Activated naive CD8-positive, alpha-beta T cell treated with anti-CD3 and anti-CD28 coated beads for 36 hours (primary cell): ENCODE measurements at places on chromosomes 12 and 14. TPM values are rescaled to one million over a fixed set of nuclear protein-coding genes. Genes with fewer than 3 reads are reported as not detected.

- no peaks in the 10 kb centered on the region for H3K36me3 ChIP-seq
- DNase-seq, result no peak
- no peak overlapping the region for H3K4me3 ChIP-seq
- H3K27me3 ChIP-seq, result no peaks in the 10 kb centered on the region
- H3K4me1 ChIP-seq, result peaks cover 3% of the 10 kb centered on the region
- no peak overlapping the region for H3K27ac ChIP-seq
Measured at GRCh38 chr12:66596199-66596598, 82.7 kb downstream of the GRIP1 start.

Gene TOGARAM1
- total RNA-seq, result 6.2 TPM

GRCh38 chr12:58186914-58187313 lies 245.5 kb downstream of the ATP23 start:
- no peak overlapping the region for H3K4me3 ChIP-seq
- DNase-seq, result no peak
- H3K36me3 ChIP-seq, result no peaks in the 10 kb centered on the region
- no peaks in the 10 kb centered on the region for H3K4me1 ChIP-seq
- no peak overlapping the region for H3K27ac ChIP-seq
- H3K27me3 ChIP-seq, result peaks cover 3% of the 10 kb centered on the region

GRCh38 chr12:117072106-117072505 lies 27.1 kb downstream of the TESC start:
- no peak overlapping the region for H3K27ac ChIP-seq
- no peak overlapping the region for H3K4me3 ChIP-seq
- peaks cover 4% of the 10 kb centered on the region for H3K4me1 ChIP-seq
- no peak for DNase-seq
- no peaks in the 10 kb centered on the region for H3K27me3 ChIP-seq
- H3K36me3 ChIP-seq, result no peaks in the 10 kb centered on the region

- no peaks in the 10 kb centered on the region for H3K4me1 ChIP-seq
- H3K27me3 ChIP-seq, result no peaks in the 10 kb centered on the region
- no peaks in the 10 kb centered on the region for H3K36me3 ChIP-seq
- H3K4me3 ChIP-seq, result no peak overlapping the region
- no peak for DNase-seq
Measured at GRCh38 chr12:32615441-32615840, 63.7 kb upstream of the DNM1L start.

DNA sequence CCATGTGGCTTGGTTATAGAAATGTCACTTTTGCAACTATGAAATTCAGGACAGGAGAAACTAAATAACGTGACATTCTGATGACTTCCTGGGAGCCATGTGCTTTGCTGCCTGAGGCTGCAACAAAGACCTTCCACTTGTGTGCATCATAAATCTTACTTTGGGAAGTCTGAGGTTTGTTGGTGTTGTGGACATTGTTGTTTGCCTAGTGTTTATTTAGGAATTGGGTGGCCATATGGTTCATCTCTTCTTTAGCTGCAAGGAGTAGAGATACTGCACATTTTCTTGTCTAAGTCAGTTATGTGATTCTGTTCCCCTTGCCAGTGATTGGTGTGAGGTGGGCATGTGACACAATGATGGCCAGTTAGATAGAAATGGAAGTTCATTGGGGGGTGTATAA lies 167.3 kb upstream of the SSTR1 start:
- no peak overlapping the region for H3K27ac ChIP-seq
- peaks cover 3% of the 10 kb centered on the region for H3K4me1 ChIP-seq
- no peak overlapping the region for H3K4me3 ChIP-seq
- no peaks in the 10 kb centered on the region for H3K36me3 ChIP-seq

DNA sequence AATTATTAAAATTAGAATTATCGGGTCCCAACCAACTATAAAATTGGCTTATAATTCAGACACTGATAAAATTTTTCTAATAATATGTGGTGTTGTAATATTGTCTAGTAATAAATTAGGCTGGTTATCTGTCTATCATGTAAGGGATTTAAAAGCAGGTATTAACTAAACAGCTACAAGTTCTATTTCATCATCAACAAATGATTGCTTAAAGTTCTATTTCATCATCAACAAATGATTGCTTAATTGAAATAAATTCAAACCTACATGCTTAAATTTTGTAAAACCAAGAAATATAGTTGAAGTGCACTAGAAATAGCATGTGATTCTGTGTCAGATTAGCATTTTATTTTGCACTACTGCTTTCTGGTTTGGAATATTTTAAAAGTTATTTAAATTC lies 34.1 kb downstream of the SLCO1A2 start:
- no peak overlapping the region for H3K4me3 ChIP-seq
- no peak for DNase-seq
- no peak overlapping the region for H3K27ac ChIP-seq
- no peaks in the 10 kb centered on the region for H3K4me1 ChIP-seq
